ENCODE measurements at places on chromosomes 7 and 10. TPM values are rescaled to one million over a fixed set of nuclear protein-coding genes. Genes with fewer than 3 reads are reported as not detected.

DNA sequence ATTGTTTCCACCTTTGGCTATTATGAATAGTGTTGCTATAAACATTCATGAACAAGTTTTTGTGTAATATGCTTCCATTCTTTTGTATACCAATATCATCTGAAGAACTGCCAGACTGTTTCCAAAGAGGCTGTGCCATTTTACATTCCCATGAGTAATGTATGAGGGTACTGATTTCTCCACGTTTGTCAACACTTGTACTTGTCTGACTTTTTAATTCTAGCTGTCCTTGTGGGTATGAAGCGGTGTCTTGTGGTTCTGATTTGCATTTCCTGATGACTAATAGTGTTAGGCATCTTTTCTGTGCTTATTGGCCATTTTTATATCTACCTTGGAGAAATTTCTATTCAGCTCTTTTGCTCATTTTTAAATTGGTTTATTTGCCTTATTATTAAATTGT lies 52.8 kb downstream of the LSMEM1 start:
- no peak for DNase-seq

- DNase-seq = no peak
Observed at GRCh38 chr7:8998762-8999161, 565.4 kb downstream of the NXPH1 start.

SORBS1 gene
- 91.7 TPM for total RNA-seq

DNA sequence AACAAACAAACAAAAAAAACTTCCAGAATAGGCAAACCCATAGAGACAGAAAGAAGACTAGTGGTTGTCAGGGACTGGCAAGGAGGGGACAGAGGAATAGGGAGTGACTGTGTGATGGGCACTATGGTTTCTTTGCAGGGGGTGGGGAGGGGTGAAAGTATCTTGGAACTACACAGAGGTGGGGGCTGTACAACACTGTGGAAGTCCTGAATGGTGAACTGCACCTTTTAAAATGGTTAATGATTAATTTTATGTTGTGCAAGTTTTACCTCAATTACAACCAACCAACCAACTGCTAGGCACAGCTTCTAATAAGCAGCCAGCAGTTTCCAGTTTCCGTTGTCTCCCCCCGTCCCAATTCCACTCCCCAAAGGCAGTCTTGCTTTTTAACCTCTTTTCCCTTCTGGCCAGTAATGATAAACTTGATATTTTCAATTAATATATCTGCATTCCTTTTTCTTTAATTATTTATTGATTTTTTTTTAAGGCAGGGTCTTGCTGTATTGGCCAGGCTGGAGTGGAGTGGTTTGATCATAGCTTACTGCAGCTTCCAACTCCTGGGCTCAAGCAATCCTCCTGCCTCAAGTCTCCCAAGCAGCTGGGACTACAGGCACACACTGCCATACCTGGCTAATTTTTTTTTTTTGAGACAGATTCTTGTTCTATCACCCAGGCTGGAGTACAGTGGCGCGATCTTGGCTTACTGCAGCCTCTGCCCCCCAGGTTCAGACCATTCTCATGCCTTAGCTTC lies 46.8 kb downstream of the HIP1 start:
- no peak for DNase-seq

GRCh38 chr7:74430961-74431466 lies 22.7 kb upstream of the GTF2IRD1 start:
- peak; percentile 65 for DNase-seq

MMP21 gene
- total RNA-seq = 0.13 TPM

DNA sequence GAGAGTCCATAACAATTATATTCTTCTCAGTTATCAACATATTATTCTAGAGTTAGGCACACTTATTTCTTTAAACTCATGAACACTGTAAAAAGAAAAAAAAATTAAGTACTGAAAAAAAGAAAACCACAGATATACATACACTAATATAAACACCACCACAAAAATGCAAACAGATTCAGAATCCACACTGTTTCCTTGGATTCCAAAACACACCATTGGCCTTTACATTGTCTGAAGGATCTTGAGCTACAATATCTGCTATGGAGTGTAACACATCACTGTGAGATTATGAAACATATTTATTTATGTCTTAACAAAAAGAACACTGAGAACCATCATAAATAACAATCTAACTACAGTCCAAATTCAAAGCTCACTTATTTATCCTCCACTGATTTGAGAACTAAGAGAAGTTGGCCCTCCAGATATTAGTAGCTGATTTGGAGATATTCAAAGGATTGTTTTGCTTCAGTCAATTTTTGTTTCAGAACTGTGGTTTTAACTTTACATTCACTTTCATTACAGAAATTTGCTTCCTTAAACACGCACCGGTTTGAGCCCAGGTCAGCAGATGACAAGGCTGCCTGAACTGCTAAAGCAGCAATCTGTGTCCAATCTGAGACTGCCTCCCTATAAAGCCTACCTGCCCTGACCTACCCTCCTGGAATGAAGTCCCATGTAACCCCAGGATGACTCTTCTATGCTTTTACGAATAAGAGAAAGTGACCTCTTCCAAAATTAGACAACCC lies 47.0 kb upstream of the CDK1 start:
- DNase-seq = no peak

Data from kidney (tissue), 22 donors.